ENCODE measurements at places on chromosomes 16 and 17. TPM values are rescaled to one million over a fixed set of nuclear protein-coding genes. Genes with fewer than 3 reads are reported as not detected.

DNA sequence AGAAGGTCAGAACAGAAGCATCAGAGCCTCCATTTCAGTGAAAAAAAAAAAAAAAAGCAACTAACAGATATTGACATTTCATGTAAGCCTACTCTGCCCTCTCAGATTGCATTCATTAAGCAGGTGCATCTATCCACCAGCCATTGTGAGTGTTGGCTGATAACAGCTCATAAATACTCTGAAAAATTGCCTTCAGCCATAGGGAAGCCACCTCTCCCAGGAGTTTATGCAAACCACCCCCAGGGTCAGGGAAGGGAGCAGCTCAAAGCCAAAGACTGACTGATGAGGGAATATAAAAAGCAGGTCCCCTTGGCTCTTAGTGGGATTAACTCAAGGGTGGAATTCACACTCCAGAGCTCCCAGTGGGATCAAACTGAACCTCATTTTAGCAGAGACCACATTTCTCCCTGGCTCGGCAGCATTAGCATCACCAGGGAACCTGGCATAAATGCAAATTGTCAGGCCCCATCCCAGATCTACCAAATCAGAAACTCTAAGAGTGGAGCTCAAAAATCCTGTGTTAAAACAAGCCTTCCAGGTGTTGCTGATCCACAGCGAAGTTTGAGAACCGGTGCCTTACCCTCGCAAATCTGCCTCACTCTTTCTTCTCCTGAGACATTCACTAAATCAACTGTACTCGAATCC lies 14.2 kb downstream of the APOH start:
- DNase-seq = no peak
- no peak overlapping the region for H3K27ac ChIP-seq
- no peak overlapping the region for H3K4me3 ChIP-seq
- no peaks in the 10 kb centered on the region for H3K27me3 ChIP-seq
- no peaks in the 10 kb centered on the region for H3K4me1 ChIP-seq
- no peaks in the 10 kb centered on the region for H3K36me3 ChIP-seq

Gene USP6
- 0.86 TPM for total RNA-seq

DNA sequence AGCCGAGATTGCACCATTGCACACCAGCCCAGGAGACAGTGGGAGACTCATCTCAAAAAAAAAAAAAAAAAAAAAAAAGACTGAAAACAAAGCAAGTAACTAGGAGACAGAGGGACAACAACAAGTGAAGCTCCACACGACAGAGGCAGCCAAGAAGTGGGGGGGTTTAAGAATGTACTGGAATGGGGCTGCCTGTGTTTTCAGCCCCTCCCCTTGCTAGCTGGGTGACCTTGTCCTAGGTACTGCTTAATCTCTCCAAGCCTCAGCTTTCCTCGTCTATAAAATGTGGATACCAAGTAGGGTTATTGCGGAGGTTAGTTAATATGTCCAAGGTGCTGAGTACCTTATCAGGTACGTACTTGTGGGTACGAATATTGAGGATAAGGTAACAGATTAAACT lies 163.8 kb upstream of the CACNG5 start:
- no peaks in the 10 kb centered on the region for H3K27me3 ChIP-seq
- H3K4me3 ChIP-seq = no peak overlapping the region
- H3K36me3 ChIP-seq = no peaks in the 10 kb centered on the region

Gene PTGES3L
- 5.8 TPM for total RNA-seq

- H3K4me1 ChIP-seq = no peaks in the 10 kb centered on the region
- H3K27ac ChIP-seq = no peak overlapping the region
Observed at GRCh38 chr16:72554935-72555334, 383.0 kb upstream of the PMFBP1 start.

Gene TMEM235
- total RNA-seq = not detected

DNA sequence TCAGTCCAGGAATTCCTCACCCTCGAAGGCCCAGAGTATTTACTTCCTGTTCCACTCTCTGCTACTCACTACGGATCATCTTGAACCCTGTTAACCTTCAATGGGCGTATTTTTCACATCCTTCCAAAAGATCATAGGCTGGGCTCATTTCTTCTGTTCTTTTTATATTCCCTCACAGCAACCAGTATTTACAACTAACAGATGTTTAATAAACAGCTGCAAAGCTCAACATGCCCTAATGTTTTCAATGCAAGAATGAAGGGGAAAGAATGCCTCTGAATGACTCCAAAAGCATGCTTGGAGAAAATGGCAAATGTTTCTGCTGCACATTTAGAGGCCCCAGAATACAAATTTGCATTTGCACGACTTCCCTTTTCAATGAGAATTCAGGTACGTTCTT lies 174.9 kb downstream of the ZFHX3 start:
- no peak overlapping the region for H3K27ac ChIP-seq
- peaks cover 30% of the 10 kb centered on the region for H3K4me1 ChIP-seq
- no peak overlapping the region for H3K4me3 ChIP-seq

Gene FAM83G
- 10.6 TPM for total RNA-seq

DNA sequence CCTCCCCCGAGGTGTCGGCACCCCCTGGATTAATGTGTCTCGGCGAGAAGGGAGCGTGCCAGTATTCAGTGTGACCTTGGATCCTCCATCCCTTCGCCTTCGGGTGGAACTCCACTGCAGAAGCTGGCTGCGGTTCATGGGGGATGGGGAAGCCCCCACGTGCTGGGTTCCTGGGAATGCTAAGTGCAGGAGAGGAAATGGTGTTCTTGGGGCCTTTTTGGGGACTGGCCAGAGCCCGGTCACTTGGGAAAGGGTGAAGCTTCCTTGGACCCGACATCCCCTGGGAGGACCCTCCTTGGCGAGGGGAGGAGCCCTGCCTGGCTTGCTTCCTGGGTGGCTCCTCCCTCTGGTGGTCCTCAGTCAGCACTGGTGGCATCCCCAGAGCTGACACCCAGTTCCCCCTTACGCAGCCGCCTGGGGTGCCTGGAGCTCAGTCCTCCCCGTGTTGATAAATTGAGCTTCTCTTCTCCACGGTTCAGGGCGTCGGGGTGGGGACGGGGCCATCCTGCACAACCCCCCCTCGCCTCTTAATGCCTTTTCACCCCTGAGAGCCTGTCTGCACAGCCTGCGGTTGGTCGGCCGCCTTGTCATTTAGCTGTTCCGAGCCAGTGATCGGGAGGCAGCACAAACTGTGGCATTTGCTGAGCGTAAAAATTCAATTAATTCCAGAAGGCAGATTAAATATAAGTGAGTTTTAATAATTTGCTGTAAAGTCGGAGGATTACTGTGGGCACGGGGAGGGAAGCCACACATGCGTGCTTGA lies 30.7 kb upstream of the GSE1 start:
- H3K36me3 ChIP-seq = no peaks in the 10 kb centered on the region
- DNase-seq = no peak
- H3K27ac ChIP-seq = no peak overlapping the region

Gene MT1B
- not detected for total RNA-seq

- DNase-seq = no peak
- H3K36me3 ChIP-seq = no peaks in the 10 kb centered on the region
- H3K4me3 ChIP-seq = no peak overlapping the region
- H3K27me3 ChIP-seq = no peaks in the 10 kb centered on the region
Observed at GRCh38 chr17:34133350-34133749, 121.7 kb upstream of the CCL2 start.

- no peak overlapping the region for H3K27ac ChIP-seq
- no peaks in the 10 kb centered on the region for H3K4me1 ChIP-seq
- no peak overlapping the region for H3K4me3 ChIP-seq
- peaks cover 2% of the 10 kb centered on the region for H3K27me3 ChIP-seq
Observed at GRCh38 chr16:81280393-81280792, 34.4 kb upstream of the GAN start.

GRCh38 chr16:82282662-82283061 lies 112.6 kb upstream of the MPHOSPH6 start:
- H3K27ac ChIP-seq = no peak overlapping the region
- DNase-seq = no peak
- no peak overlapping the region for H3K4me3 ChIP-seq
- H3K4me1 ChIP-seq = no peaks in the 10 kb centered on the region
- H3K36me3 ChIP-seq = no peaks in the 10 kb centered on the region

Gene CTRB2
- 0.43 TPM for total RNA-seq

DNA sequence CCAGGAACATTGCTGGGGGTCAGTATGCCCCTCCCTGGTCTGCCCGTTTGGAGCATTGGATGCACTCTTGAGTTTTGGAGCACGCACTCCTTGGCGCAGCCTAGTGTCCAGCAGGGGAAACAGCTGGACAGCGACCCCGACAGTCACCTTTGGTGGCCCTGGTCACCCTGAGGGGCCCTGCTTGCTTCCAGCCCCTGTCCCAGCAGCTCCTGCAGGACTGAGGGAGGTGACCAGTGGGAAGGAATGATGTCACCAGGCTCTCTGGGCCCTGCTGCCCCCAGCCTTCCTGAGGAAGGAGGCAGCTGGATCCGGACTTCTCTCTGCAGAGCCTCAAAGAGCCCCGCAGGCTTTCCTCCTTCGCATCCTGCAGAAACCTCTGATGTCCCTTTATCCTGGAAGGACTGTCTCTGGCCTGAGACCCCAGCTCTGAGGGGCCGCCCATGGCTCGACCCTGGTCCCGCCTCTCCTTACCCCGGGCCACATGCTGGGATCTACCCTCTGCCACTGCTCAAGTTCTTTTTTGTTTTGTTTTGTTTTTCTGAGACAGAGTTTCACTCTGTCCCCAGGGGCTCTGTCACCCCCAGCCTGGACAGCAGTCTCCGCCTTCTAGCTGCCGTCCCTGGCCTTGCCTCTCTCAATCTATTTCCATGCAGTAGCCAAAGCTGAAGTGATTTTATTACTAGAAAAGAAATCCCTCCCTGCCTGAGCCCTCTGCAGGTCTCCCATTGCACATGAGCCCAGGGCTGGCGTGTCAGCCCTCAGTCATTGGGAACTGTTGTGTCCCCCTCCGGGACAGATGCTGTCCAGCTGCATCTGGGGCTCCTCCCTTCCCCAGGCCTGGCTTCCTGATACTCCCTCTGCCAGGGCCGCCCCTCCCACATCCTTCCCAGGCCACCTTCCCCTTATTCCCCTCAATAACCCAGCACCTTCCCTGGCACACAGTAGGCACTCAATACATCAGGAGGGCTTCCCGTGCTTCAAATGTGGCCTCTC lies 11.6 kb downstream of the ZSCAN10 start:
- no peak overlapping the region for H3K27ac ChIP-seq
- H3K27me3 ChIP-seq = peaks cover 2% of the 10 kb centered on the region
- H3K4me3 ChIP-seq = no peak overlapping the region
- H3K4me1 ChIP-seq = no peaks in the 10 kb centered on the region
- H3K36me3 ChIP-seq = no peaks in the 10 kb centered on the region

Gene ABAT
- 22.8 TPM for total RNA-seq

Gene ALDH3A2
- 13.8 TPM for total RNA-seq

Gene ZNF768
- 23.1 TPM for total RNA-seq

DNA sequence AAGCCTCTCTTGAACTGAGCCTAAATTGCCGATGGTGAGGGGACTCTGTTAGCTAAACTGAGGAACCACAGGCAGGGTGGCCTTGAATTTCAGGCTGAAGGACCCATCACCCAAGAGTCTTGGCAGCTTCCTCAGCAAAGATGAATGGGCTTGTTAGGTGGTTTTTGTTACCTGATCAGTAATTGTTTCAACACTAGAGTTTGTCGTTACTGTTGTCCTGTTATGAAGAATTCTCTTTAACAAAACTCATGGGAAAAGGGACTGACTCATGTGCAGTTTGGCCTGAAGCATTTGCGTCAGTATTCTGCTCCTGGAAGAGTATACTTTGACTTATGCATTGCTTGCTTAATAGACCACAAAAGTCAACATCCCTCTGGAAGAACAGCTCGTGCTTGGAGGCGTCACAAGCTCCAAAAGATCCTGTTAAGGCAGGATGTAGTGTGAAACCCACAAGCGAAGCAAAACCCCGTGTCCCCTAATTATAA lies 206.0 kb downstream of the IRX3 start:
- peaks cover 24% of the 10 kb centered on the region for H3K4me1 ChIP-seq
- no peak overlapping the region for H3K4me3 ChIP-seq
- peak; percentile 99 for DNase-seq
- H3K27me3 ChIP-seq = no peaks in the 10 kb centered on the region

Gene ZSCAN10
- total RNA-seq = 0.22 TPM

- H3K4me3 ChIP-seq = no peak overlapping the region
- H3K27me3 ChIP-seq = no peaks in the 10 kb centered on the region
- peaks cover 12% of the 10 kb centered on the region for H3K4me1 ChIP-seq
- no peak for DNase-seq
Observed at GRCh38 chr16:19691161-19691711, 26.8 kb downstream of the KNOP1 start.

DNA sequence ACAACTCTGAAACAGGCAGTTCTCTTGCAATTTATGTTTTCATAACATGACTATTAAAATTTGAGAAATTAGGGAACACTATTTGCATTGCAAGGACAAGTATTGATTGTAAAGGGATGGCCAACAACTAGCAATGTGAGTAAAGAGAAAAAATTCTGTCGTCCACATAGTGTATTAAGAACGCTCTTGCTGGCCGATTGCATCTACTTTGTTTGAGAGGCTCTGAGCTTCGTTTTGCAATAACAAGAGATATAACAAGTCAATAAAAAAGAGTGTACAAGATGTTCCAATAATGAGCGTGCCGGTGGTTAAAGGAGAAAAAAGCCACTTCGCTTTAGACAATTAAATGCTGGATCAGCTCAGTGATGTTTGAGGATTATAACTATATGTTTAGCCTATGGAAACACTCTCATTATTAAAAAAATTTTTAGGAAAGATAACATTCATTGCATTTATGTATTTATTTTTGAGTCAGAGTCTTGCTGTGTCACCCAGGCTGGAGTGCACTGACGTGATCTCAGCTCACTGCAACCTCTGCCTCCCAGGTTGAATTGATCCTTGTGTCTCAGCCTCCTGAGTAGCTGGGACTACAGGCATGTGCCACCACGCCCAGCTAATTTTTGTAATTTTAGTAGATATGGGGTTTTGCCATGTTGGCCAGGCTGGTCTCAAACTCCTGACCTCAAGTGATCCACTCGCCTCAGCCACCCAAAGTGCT lies 19.2 kb upstream of the TOM1L1 start:
- H3K4me3 ChIP-seq = no peak overlapping the region
- no peak for DNase-seq
- H3K27ac ChIP-seq = no peak overlapping the region
- H3K27me3 ChIP-seq = no peaks in the 10 kb centered on the region

Gene MYH8
- not detected for total RNA-seq

Gene CLDN9
- 0.48 TPM for total RNA-seq

DNA sequence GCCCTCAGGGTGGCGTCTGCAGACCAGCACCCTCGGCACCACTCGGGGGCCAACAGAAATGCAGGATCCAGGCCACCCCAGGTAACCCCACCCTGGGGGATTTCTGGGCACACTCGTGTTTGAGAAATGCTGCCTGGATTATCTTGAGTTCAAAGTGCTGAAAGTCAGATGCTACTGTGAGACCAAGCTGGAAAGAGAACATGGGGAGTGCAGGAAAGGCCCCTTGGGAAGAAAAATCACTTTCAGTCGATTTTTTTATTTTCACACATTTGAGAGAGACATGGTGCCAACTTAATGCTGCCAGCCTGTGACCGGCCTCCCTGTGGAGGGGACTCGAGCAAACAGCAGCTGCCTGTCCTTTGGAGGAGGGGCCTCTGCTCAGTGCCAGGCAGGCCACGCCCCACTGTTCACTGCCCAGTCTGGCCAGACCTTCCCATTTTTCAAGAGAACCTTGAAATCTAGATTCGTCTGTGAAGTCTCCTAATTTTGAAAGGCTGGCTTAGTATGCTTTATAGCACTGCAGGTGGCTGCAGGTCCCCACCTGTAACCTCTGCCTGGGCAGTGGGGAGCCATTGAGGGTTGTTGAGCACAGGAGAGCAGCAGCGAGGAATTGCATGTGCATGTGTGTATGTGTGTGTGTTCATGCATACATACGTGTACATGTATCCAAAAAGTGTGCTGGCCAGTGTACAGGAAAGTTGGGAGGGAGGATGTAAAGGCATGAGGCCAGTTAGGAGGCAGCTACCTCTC lies 70.7 kb upstream of the PLCG2 start:
- H3K4me3 ChIP-seq = no peak overlapping the region
- H3K36me3 ChIP-seq = no peaks in the 10 kb centered on the region
- peaks cover 35% of the 10 kb centered on the region for H3K4me1 ChIP-seq
- H3K27ac ChIP-seq = no peak overlapping the region
- no peak for DNase-seq

Measured in astrocyte (in vitro differentiated cells and primary cell).